ENCODE measurements at places on chromosomes 3 and 15.
A peak's percentile ranks its signal among the peaks of the same experiment; 100 is the strongest.

GRCh38 chr15:68508485-68509189 lies 70.2 kb upstream of the CORO2B start:
- DNase-seq, result no peak

DNA sequence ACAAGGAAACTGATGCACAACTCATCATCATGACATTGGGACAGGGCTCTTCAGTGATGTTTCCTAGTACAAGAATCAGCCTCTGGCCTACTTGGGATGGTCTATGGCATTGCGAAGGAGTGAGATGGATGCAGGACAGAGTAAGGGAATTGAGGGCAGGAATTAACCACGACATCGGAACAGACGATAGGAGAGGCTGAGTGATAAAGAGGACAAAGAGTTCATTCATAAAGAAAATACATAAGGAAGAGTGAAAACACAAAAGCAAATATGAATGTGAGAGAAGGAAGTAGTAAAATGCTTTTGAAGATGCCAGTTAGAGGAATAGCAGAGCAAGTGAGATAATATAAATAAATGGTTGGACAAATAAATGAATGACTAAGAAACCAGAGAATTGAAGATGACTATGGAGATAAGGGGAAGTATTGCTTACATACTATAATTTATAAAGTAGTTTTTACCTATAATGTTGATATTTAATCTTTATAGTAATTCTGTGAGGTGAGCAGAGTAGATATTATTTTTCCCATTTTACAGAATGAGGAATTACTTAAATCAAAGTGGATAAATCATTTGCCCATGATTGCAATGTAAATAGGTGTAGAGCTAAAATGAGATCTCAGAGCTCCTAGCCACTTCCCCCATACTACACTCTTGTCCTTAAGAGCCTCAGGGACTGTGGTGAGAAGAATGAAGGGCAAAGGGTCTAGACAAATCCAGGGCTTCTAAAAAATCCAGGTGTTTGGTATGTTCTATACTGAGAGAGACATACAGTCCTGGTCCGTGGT lies 203.3 kb downstream of the DTWD1 start:
- no peak for DNase-seq

DNA sequence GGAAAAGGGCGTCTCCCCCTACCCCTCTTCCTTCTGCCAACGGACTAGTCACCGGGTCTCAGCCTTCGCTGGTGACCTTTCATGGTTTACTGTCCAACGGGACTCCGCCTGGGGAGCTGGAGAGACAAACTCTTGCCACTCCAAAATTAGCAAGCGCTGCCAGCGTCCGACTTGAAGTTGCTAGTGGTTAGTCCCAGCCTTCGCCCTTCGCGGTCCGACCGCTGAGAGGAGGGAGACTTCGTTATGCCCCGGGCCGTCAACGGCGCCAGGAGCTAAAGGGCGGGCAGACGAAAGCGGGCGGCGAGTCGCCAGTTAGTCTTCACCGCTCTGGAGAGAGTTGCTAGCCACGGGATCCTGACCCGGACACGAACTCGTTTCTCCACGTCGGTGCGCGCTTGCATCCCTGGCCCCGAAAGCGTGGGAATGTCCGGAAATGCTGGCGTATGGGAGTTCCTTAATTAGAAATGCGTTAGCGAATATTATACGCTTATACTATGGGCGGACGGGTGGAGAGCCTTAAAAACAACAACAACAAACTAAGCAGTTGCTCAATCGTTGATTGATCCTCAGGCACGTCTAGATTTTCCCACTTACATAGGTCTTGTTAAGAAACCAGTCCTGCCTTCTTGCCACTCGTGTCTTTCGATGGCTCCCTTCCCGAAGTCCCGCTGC lies 716 bp downstream of the SMC4 start:
- peak; percentile 43 for DNase-seq

GRCh38 chr3:51679777-51680176 lies 8.7 kb downstream of the TEX264 start:
- no peak for DNase-seq

DNA sequence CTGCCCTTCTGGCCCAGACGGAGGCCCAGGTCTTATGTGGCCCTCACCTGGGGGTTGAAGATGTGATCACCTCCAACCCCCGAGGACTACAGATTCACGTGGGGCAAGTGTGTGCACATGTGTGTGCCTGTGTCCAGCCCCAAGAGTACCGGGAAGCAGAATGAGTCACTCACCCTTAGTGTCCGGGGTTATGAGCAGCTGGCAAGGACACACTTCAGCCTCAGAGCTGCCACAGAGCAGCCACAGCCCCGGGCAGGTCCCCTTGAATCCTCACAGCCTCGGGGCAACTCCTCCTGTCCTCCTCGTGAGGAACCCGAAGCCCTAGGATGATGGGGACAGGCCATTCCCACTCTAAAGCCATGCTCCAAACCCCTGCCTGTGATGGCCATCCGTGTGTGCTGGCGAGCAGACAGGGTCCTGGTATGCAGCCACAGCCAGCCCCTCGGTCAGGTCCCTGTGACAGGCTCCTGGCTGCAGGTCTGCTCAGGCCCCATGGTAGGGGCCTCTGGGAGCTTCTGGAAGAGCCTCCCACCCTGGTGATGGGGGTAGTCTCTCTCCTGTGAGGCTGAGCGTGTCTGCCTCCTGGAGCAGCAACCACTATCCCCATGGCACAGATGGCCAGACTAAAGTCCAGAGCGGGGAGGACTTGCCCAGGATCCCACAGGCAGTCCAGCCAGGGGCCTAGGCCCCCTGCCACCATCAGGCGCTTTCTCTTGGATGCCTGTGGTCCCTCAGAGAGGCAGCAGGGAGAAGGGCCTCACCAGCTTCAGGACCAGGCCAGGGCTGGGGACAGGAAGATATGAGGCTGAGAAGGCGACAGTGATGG lies 852 bp downstream of the STAB1 start:
- peak; percentile 64 for DNase-seq

GRCh38 chr3:81492040-81492439 lies 269.4 kb downstream of the GBE1 start:
- DNase-seq, result peak; percentile 29

- DNase-seq, result no peak
These were observed 5.7 kb downstream of the RASL12 start for GRCh38 chr15:65062061-65062460.

DNA sequence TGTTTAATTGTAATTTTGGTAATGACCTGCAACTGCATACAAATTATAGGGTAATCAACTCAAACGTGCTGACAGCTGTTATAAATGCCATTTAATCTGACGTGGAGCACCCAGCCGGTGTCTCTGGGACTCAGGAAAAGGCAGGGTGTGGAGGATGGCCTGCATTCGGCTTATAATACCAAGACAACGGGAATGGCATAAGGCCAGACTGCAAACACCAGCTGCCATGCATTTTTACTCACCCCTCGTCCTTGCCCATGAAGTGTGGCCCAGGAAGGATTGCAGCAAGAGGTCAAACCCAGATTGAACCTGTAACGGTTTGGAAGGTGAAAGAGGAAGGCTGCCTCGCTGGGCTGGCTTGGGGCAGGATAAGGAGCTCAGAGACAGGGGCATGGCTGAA lies 96.4 kb downstream of the WNT7A start:
- DNase-seq, result no peak

- DNase-seq, result no peak
These were observed 211.4 kb upstream of the LRIG1 start for GRCh38 chr3:66712210-66712609.

GRCh38 chr3:59867185-59868002 lies 817.6 kb upstream of the CFAP20DC start:
- no peak for DNase-seq

GRCh38 chr3:111723293-111724215 lies 128.4 kb upstream of the ZBED2 start:
- DNase-seq, result peak; percentile 88

- peak; percentile 1 for DNase-seq
These were observed 1458.4 kb upstream of the CADM2 start for GRCh38 chr3:83500422-83500821.

GRCh38 chr15:42695527-42696071 lies 41.3 kb downstream of the CDAN1 start:
- DNase-seq, result peak; percentile 5

GRCh38 chr3:32347343-32348125 lies 44.1 kb upstream of the CMTM7 start:
- DNase-seq, result no peak

DNA sequence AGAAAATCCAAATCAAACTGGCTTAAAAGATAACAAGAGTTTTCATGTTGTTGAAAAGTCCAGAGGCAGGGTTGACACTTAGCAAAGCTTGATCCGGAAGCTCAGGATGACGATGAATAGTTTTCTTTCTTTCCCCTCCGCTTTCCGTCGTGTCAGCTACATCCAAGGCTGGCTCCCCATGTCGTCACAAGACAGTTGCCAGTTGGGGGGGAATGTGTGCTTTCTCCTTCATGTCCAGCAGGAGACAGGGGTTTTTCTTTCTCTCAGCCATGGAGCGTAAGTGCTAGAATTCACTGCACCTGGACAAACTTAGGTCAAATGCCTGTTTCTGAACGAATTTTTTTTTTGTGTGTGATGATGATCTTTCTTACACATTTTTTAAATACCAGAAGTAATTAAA lies 273.8 kb upstream of the RGMA start:
- DNase-seq, result no peak

GRCh38 chr15:99961011-99961441 lies 227.8 kb upstream of the LYSMD4 start:
- DNase-seq, result no peak

- no peak for DNase-seq
These were observed 115.2 kb downstream of the GABRG3 start for GRCh38 chr15:27086149-27086548.

DNA sequence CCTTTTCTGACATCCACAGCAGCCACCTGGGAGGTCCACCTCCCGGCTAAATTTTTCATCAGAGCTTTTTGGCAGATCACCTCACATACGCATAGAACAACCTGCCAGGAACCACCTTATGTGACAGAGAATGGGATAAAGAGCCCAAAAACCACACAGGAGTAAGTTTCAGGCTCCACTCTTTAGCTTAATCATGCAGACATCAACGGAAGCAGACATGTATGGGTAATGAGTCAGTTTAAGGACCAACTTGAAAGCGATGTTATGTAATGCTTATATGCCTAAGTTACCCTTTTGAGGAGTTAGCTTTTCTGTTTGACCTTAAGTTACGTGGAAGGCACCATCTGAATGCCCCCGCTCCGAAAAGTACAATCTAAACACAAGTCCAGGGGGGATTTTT lies 183.3 kb upstream of the BHLHE40 start:
- DNase-seq, result no peak

GRCh38 chr15:27328186-27328585 lies 357.2 kb downstream of the GABRG3 start:
- no peak for DNase-seq

DNA sequence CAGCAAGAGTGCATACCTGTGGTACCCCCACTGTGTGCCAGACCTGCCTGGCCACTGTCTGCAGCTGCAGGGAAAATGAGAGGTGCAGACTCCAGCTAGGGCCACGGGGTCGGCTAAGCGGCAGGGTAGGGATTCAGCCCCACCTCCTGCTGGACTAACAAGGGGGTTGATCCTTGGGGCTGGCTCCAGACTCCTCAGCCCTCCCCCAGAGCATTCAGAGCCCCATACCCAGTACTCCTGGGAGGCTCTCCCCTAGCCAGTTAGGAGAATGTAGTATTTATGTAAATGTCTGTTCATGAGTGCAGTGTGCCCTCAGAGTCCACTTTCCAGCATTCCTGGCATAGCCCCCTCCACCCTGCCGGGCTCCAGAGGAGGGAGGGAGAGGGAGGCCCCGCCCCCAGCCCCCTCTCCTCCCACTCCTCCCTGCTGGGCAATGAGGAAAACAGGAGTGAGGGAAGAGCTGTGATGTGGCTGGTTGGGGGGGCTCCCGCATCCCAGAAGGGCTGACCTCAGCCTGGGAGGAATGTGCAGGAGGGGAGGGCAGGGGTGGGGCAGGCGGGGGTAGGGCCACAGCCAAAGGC lies 4.5 kb upstream of the SEMA3B start:
- peak; percentile 84 for DNase-seq

- no peak for DNase-seq
These were observed 373.3 kb downstream of the GAP43 start for GRCh38 chr3:115996420-115997108.

- no peak for DNase-seq
These were observed 18.0 kb upstream of the CEP152 start for GRCh38 chr15:48828906-48829305.

- DNase-seq, result no peak
These were observed 283.2 kb downstream of the EPHB1 start for GRCh38 chr3:135078283-135078682.

DNA sequence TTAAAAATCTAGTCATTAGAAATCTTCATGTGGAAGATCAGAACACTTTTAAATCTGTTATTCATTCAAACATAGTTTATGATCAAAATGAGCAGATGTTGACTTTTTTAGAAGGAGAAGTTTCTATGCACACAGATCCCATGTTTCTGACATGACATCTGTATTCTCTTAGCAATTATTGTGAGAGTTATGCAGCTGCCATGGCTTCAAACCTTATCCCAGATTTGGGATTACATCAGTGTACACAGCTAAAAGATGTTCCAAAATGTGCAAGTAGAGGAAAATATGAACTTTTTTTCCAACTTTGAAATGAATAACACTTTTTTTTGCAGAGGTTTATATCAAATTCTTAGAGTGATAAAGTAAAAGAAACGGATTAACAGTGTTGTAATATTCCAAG lies 1166.9 kb downstream of the ZPLD1 start:
- no peak for DNase-seq

GRCh38 chr3:136802481-136802996 lies 16.4 kb upstream of the SLC35G2 start:
- no peak for DNase-seq

- peak; percentile 58 for DNase-seq
These were observed 3.1 kb upstream of the AP2M1 start for GRCh38 chr3:184171562-184171961.

DNA sequence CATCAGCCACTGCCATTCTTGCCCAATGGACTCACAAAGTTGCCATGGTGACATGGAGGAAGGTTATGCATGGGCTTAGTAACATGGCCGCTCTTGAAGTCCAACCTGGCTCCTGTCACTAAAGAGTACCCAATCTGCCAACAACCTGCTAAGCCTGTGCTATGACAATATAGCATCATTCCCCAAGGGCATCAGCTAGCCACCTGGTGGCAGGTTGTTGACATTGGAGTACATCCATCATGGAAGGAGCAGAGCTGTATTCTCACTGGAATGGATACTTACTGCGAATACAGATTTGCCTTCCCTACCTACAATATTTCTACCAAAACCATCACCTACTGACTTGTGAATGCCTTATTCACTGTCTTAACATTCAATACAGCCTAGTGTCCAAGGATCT lies 138.9 kb upstream of the RORA start:
- no peak for DNase-seq

- DNase-seq, result no peak
These were observed 17.1 kb upstream of the TPM1 start for GRCh38 chr15:63025460-63025859.
